ENCODE measurements at places on chromosomes 3 and 15.
A peak's percentile ranks its signal among the peaks of the same experiment; 100 is the strongest.

GRCh38 chr15:82799183-82799841 is 6.6 kb downstream of the FSD2 start:
- DNase-seq: no peak

DNA sequence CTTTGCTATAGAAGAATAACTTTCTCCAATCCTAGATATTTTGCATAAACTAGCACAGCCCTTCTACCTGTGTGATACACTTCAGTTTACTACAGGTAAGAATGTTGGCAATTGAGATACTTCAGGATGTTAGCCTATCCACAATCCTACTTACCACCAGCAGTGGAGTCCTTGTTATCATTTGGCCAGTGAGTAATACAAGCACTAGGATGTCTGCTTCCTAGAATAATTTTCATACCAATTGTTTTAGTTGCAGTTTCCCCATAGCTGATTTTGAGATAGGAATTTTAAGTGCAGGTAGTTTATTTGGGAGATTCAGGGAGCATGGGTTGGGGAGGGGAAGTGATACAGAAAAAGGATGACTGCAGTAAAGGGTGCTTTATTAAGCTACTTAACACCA is 147.2 kb downstream of the EPHA6 start:
- no peak for DNase-seq

DNA sequence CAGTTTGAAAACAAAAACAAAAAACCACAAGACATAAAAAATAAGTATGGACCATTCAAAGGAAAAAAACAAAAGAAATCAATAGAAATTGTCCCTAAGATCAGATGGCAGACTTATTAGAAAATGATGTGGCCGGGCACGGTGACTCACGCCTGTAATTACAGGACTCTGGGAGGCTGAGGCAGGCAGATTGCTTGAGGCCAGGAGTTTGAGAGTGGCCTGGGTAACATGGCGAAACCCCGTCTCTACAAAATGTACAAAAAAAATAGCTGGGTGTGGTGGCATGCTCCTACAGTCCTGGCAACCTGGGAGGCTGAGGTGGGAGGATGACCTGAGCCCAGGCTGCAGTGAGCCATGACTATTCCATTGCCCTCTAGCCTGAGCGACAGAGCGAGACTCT is 16.6 kb downstream of the SPCS1 start:
- DNase-seq: no peak

- no peak for DNase-seq
These were observed 97.6 kb upstream of the GAP43 start for GRCh38 chr3:115525731-115526130.

GRCh38 chr15:72827226-72827625 is 43.7 kb upstream of the ADPGK start:
- no peak for DNase-seq

DNA sequence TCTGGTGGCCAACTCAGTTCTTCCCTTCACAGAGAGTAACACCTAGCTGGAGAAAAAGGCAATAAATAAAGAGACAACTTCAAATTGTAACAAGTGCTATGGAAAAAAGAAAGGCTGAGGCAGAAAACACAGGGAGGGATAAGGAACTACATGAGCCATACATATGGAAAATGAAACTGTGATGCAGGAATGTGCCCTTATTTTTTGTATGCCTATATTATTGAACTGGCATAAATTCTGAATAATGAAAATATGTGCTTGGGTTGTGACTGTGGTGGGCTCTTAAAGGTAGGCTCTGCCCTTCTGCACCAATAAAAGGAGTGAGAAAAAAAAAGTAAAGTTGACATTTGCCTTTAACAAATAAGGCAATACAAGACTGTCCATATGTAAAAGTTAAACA is 19.6 kb downstream of the FHIT start:
- DNase-seq: no peak

- DNase-seq: no peak
These were observed 606.6 kb downstream of the RBMS3 start for GRCh38 chr3:29887451-29887850.

DNA sequence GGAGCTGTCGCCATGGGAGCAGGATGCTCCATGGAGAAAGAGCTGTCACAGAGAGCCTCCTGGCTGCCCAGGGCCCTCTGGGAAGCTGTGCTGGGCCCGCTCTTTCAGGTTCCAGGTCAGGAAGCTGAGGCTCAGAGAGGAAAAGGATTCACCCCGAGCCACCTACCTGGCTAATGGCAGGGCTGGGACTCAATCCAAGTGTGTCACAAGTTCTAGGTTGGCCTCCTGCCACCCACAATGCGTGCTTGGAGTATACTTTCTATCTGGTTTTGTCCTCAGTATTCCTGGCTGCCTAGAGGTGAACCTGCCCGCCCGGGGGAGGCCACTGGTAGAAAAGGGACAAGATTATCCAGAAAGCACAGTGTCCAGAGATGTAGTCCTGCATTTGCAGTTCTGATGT is 23.6 kb downstream of the FAH start:
- DNase-seq: no peak

GRCh38 chr3:131081224-131081623 is 54.5 kb downstream of the NEK11 start:
- DNase-seq: no peak

GRCh38 chr15:98896802-98897732 is 110.5 kb downstream of the PGPEP1L start:
- DNase-seq: no peak

DNA sequence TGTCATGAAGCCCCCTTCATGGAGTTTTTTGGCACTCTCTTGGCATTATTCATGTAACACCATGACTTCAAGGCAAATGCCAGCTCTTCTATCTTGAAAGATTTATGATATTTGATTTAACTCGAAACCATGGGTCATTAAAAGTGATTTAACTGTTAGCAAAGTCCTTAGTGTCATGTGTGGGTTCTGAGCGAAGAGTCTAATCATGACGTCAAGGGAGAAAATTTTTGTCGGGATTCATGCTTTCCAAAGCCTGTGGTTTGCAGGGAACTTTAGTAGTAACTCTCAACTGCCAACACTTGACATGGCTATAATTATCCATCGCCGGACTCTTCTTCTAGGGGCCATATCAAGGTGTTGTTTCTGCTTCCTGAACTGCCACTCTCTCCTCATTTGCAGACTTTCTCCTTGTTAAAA is 11.5 kb downstream of the GXYLT2 start:
- DNase-seq: no peak

GRCh38 chr15:72464251-72464650 is 9.9 kb upstream of the ARIH1 start:
- DNase-seq: no peak

- no peak for DNase-seq
These were observed 13.4 kb downstream of the CIDEC start for GRCh38 chr3:9866639-9867038.

DNA sequence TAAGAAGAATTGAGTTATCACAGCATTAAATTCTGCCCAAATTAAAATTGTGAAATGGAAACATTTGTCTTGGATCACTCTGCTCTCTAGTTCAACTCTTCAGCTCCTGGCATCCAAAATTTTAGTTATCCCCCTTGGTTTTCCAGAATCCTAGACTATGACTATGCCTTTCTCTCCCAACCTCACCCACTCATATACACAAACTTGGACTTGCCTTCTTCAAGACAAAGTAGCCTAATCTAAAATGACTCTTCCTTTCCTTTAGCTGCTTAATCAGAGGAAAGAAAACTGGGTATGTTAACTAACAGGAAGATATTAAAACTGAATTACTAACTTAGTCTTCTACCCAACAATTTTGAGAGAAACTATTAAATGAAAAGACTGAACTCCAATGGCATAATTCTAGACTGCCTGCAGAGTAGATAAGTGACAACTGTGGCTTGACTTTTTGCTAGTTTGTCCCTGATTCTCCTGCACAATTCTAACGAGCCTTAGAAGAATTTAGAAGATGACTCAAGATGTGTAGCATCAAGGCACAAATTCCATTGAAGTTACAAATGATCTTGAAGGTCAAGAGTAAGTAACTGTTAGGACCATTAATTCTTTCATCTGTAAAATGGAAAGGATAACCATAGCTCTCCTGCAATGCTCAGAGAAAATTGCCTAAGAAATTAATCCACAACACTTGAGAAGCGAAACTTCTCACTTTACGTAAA is 5.2 kb upstream of the GOLIM4 start:
- no peak for DNase-seq

DNA sequence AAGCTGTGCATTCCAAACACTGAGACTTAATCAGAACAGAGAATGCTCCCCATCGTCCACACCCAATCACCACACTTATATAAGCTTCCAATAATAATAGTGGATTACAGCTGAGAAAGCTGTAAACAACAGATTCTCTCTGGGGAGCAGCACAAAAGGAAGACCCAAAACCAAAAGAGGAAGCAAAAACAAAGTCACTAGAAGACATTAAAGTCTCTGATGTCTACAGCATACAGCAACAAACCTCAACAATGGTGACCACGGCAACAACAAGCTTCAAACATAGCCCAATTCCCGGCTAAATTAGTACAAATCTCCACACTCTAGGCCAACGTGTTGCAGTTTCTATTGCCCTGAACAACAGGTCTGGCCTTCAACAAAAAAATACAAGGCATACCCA is 37.7 kb downstream of the ZDHHC23 start:
- DNase-seq: no peak

GRCh38 chr3:133258358-133258757 is 141.5 kb upstream of the BFSP2 start:
- DNase-seq: no peak

DNA sequence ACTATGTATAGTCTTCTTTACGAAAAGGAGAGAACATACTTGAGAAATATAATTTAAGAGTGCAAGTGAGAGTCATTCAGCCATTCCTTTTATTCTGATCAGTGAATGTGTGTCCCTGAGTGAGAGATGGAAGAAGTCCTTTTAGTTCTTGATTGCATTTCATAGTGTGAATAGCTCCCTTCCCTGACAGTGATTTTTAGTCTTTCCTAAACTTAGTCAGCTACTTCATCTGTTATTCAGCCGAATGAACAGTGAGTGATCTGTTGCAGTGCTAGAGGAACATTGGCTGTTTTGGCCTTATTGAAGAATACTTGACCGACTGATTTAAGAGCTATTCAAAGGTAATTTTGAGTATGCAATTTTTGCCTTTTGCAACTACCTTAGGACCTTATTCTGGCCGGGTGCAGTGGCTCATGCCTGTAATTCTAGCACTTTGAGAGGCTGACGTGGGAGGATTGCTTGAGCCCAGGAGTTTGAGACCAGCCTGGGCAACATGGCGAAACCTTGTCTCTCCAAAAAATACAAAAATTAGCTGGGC is 45.5 kb downstream of the UBE2E2 start:
- no peak for DNase-seq

- no peak for DNase-seq
These were observed 3.9 kb downstream of the SERF2 start for GRCh38 chr15:43795997-43796396.

DNA sequence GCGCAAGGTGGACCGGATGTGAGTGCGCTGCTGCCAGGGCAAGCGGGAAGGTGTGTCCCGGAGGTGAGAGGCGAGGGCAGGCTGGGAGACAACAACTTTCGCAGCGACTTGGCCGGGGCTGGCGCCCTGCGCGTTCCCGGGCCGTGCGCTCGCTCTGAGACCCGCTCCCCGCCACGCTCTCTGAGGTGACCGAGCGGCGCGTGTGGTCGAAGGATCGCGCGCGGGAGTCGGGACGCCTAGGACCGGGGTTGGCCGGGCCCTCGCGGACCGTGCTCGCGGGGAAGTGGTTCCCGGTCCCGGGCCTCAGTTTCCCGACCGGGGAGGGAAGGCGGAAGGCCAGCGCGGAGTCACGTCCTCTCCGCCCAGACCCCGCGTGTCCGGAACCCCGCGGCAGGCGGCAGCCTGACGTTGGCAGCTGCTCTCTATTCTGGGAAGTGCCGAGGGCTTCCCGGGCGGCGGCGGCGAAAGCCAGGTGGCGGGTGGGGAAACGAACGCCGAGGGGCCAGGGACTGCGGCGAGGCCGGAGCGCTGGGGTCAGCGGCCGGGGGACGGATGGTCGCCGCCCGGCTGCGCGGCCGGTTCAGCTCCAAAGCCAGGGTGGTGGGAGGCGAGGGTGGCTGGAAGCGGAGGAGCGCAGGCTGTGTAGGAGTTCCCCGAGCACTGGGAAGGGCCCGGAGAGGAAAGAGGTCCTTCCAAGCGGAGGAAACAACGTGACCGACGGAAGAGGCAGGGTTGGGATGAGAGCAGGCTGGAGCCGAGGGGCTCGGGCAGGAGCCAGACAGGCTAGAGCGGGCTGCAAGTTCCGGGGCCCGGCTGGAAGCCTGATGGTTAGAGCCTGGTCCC is 1.0 kb upstream of the IGF2BP2 start:
- DNase-seq: no peak

- no peak for DNase-seq
These were observed 5.3 kb downstream of the IGF1R start for GRCh38 chr15:98653686-98654085.

DNA sequence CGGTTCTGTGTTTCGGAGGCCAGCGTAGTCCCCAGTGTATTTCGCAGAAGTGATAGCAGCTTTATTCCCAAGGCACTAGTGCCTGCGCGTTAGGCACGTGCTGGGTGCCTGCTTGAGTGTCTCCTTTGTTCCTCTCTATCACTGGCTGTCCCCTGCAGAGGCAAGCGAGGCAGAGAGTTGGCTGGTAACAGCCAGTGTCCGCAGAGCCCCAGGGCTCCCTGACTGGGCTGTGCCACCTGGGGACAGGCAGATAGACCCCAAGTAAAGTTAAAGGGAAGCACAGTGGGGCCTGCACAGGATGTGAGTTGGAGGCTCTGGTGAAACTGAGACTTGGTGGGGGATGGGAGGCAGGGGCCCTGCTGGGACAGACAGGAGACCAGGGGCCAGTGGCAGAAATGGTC is 50.7 kb downstream of the APBA2 start:
- no peak for DNase-seq

GRCh38 chr3:127964053-127964452 is 49.0 kb downstream of the KBTBD12 start:
- DNase-seq: no peak

DNA sequence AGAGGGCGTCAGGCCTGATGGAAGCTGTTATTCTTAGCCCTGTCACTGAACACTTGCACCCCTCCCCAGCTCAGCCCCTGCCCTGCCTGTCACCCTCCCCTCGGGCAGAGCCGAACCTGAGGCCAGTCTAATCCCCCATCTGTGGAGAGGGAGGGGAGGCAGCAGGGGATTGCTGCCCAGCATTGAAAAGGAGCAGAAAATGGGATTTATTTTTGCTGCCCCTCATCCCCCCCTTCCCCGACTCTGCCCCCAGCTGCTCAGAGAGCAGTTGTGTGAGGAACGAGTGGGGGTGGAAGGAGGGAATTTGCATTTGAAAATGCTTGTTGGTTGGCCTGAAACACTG is 71.6 kb downstream of the EPHB3 start:
- DNase-seq: no peak

GRCh38 chr15:39512643-39513042 is 68.2 kb upstream of the THBS1 start:
- DNase-seq: no peak

DNA sequence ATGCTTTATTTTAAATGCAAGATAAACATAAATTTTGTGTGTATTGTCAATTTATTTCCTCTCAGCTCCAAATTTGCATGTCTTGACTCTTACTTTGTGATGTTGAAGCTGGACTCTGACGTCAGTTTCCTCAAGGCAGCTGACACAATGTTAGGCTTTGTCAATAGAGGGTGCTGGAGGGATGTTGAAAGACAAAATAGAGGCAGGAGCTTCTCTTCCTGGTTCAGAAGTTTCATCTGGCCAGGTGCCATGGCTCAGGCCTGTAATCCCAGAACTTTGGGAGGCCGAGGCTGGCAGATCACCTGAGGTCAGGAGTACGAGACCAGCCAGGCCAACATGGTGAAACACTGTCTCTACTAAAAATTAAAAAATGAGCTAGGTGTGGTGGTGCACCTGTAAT is 408.6 kb downstream of the GBE1 start:
- DNase-seq: peak; percentile 22
